SJCRH30 (cell line): ENCODE measurements at places on chromosomes 11 and 22.
A peak's percentile ranks its signal among the peaks of the same experiment; 100 is the strongest.

GRCh38 chr11:64206457-64207255 is at the start of gene FERMT3:
Gene FERMT3 (plus strand): TSS chr11:64206721. CDS start chr11:64207365, 644 bp downstream.
- DNase-seq, result peak; percentile 20

GRCh38 chr22:45286854-45287551 is 2.3 kb downstream of the UPK3A start:
- DNase-seq, result no peak

DNA sequence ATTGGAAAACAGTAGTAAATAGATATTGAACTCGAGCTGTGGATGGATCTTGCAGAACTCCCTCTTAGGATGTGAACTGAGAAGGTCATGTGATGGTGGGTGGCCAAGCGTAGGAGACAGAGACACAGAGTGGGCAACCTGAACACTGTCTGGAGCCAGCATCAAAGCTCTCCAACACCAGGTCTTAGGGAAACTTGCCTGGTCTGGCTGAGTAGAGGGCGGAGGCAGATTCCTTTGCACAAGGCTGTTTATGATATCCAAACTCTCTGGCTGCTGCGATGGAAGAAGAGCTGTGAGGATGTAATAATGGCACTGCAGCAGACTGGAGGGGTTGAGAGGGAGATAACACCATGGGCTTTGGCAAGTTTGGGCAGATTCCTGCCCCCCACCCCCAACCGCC is 10.1 kb downstream of the NAV2 start:
- peak; percentile 34 for DNase-seq

DNA sequence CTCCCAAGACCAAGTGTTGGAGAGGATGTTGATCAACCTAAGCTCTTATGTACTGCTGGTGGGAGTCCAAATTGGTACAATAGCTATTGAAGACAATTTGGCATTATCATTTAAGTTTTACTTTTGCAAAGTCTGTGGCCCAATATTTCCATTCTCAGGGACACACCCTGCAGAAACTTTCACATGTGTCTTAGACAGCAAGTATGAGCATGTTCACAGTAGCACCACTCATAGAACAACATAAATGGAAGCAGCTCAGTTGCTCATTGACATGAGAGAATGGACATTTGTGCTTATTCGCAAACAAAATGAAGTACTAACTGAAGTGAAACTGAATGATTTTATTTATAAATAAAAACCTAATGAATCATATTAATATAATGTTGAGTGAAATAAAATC is 135.5 kb downstream of the NOX4 start:
- no peak for DNase-seq

- peak; percentile 51 for DNase-seq
Measured at GRCh38 chr11:106087815-106088435, 10.5 kb downstream of the AASDHPPT start.

DNA sequence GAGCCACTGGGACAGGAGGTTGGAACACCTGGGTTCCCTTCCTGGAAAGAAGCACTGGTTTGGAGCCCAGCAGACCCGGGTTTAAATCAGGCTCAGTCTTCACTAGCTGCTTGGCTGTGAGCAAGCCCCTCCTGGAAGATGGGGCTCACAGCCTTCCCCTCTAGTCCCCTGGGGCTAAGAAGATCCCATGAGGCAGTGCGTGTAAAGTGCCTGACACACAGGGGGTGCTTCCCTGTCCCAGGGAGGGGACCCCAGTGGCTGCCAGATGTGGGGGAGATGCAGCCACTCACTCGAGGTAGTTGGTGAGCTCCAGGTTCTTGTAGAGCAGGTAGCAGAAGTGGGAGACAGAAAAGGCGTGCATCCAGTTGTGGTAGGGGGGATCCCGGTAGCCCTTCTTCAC is 93.2 kb downstream of the PDE2A start:
- no peak for DNase-seq

- DNase-seq, result peak; percentile 72
Measured at GRCh38 chr11:55707029-55707428, 45.0 kb downstream of the OR4C6 start.
